Upper lobe of right lung (tissue), 1 donor: ENCODE measurements at places on chromosomes 3 and 15. TPM values are rescaled to one million over a fixed set of nuclear protein-coding genes. Genes with fewer than 3 reads are reported as not detected.

CLDN18 gene
- 197 TPM for total RNA-seq

GOLGA8S gene
- 0.20 TPM for total RNA-seq

INKA1 gene
- total RNA-seq: 6.6 TPM

GRCh38 chr3:157427901-157428300 lies 8.7 kb upstream of the PTX3 start:
- H3K4me3 ChIP-seq: no peak overlapping the region
- H3K27ac ChIP-seq: no peak overlapping the region
- no peaks in the 10 kb centered on the region for H3K4me1 ChIP-seq
- no peak for DNase-seq
- H3K36me3 ChIP-seq: no peaks in the 10 kb centered on the region

DNA sequence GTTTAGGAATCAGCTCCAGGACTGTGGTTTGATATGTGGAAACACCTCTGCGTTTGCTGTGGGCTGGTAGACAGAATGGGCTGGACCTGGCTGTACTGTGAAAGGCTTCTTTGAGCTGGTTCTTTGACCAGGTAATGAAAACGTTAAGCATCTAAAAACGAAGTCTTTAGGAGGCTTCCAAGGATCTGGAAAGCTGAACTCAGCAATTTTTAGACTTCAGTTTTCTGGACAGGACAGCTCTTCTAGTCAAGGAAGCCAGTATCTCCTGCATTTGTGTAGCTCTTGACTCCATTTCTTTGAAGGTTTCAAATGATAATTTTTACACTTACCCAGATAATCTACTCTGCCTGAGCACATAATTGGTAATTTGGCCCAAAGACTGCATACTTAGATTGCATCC lies 25.5 kb downstream of the MAP2K1 start:
- no peak for DNase-seq
- H3K27ac ChIP-seq: no peak overlapping the region
- H3K4me3 ChIP-seq: no peak overlapping the region
- H3K4me1 ChIP-seq: peaks cover 19% of the 10 kb centered on the region
- H3K27me3 ChIP-seq: no peaks in the 10 kb centered on the region

DNA sequence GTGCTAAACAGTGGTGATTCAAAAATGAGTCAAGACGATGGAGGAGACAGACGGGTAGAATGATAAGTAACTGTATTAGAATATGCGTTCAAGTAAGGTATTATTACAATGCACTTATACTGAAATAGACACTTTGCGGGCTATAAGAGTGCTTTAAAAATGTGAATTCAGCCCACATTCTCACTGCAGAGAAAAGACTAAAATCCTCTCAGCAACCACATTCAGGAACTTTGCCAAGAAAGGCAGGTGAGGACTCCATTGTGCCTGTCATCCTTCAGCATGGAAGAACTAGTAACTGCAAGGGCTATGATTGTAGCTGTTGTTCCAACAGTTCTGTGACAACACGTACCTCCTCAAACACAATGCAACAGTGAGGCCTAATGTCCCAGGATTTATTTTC lies 272.0 kb downstream of the RORA start:
- H3K27me3 ChIP-seq: no peaks in the 10 kb centered on the region
- DNase-seq: no peak
- H3K4me3 ChIP-seq: no peak overlapping the region
- H3K4me1 ChIP-seq: no peaks in the 10 kb centered on the region
- no peak overlapping the region for H3K27ac ChIP-seq

- H3K27ac ChIP-seq: no peak overlapping the region
- H3K4me1 ChIP-seq: no peaks in the 10 kb centered on the region
- no peak overlapping the region for H3K4me3 ChIP-seq
- H3K27me3 ChIP-seq: no peaks in the 10 kb centered on the region
- H3K36me3 ChIP-seq: no peaks in the 10 kb centered on the region
These were observed 56.7 kb upstream of the MYRIP start for GRCh38 chr3:39752751-39753150.

DNA sequence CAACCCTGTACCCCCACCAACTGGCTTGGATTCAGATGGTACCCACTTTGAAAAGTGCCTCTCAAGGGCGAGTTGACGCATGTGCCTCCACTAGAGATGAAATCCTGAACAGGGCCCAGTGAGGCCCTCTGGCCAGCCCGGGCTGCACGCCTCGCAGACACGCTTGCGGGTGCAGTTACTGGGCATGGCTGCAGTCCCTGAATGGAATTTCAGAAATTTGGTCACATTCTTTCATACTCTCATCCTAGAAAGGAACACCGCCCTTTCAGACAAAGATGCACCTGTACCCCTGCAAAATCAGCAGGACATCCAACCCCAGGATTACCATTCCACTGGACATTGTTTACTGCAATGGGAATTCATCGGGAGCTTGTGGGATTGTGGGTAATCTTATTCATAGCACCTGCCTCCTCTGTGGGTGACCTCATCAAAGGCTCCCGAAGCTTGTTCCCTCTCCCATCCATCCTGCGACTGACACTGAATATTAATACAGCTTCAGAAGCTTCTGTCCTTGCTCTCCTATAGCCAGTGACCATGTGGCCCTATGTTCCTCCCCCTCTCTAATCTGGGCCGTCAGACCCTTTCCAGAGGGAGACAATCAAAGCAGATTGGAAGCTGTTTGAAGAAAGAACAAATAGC lies 42.5 kb upstream of the TPM1 start:
- no peak overlapping the region for H3K4me3 ChIP-seq
- DNase-seq: no peak
- H3K27me3 ChIP-seq: no peaks in the 10 kb centered on the region
- no peak overlapping the region for H3K27ac ChIP-seq

DNA sequence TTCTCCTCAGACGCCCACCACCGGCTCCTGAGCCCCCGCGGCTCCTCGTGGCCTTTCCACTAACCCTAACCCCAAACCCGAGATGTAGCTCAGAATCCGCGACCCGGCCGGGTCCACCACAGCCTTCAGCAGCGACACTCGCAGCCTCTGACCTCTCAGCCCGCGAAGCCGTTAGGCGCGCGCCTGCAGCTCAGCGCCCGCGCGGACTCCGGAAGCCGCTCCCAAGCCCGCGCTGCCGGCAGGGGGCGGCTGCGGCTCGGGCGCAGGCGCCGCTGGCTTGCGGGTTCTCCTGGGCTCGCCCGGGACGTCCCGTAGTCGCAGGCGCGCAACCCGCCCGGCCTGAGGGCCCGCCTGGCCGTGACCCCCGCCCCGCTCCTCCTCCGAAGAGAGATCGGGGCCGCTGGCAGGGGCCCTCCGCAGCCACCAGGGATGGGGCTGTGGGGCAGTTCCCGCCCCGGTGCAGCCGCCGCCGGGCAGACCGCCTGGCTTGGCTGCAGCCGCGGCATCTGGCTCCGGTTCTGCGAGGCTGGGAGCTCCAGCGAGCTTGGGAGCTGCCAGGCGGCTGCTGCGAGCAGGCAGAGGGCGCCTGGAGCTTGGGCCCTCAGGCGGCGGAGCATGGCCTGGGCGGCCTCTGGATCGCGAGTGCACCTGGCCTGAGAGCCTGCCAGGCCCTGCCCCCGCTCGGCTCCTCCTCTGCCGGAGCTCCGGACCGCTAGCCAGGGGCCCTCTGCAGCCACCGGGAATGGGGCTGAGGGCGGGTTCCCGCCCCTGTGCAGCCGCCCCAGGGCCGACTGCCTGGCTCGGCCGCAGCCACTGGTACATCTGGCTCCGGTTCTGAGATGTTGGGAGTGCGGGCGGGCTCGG lies 120.7 kb downstream of the LMLN start:
- peak; percentile 90 for DNase-seq
- no peak overlapping the region for H3K27ac ChIP-seq
- H3K4me3 ChIP-seq: peak overlapping the region; percentile 31
- peaks cover 71% of the 10 kb centered on the region for H3K27me3 ChIP-seq
- H3K36me3 ChIP-seq: no peaks in the 10 kb centered on the region

GRCh38 chr3:64216274-64217147 lies 8.8 kb downstream of the PRICKLE2 start:
- H3K36me3 ChIP-seq: no peaks in the 10 kb centered on the region
- H3K27ac ChIP-seq: no peak overlapping the region
- H3K4me1 ChIP-seq: peaks cover 45% of the 10 kb centered on the region
- no peaks in the 10 kb centered on the region for H3K27me3 ChIP-seq

GRCh38 chr3:53807117-53807810 lies 39.0 kb downstream of the CHDH start:
- no peak overlapping the region for H3K4me3 ChIP-seq
- no peaks in the 10 kb centered on the region for H3K36me3 ChIP-seq
- no peak overlapping the region for H3K27ac ChIP-seq
- DNase-seq: peak; percentile 58
- no peaks in the 10 kb centered on the region for H3K4me1 ChIP-seq
- H3K27me3 ChIP-seq: no peaks in the 10 kb centered on the region
